Fibroblast of lung (primary cell): ENCODE measurements at places on chromosomes 4 and X. TPM values are rescaled to one million over a fixed set of nuclear protein-coding genes. Genes with fewer than 3 reads are reported as not detected.

- DNase-seq, result no peak
Observed at GRCh38 chrX:27380163-27380845, 82.8 kb downstream of the PPP4R3C start.

DNA sequence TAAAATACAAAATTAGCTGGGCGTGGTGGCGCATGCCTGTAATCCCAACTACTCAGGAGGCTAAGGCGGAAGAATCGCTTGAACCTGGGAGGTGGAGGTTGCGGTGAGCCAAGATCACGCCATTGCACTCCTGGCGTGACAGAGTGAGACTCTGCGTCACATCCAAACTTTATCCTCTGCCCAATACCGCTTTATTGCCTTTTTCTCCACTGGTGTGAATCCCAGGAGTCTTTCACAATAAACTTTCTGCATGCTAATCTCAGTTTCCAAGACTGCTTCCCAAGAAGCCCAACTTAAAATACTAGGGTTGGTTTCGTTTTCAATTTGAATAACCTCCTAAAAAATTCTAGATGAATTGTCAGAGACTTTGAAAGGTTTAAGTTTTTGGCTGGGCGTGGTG, 27.2 kb upstream of the DHX15 start:
- no peak for DNase-seq

GRCh38 chr4:26144526-26145155, 176.2 kb upstream of the RBPJ start:
- DNase-seq, result peak; percentile 12

DNA sequence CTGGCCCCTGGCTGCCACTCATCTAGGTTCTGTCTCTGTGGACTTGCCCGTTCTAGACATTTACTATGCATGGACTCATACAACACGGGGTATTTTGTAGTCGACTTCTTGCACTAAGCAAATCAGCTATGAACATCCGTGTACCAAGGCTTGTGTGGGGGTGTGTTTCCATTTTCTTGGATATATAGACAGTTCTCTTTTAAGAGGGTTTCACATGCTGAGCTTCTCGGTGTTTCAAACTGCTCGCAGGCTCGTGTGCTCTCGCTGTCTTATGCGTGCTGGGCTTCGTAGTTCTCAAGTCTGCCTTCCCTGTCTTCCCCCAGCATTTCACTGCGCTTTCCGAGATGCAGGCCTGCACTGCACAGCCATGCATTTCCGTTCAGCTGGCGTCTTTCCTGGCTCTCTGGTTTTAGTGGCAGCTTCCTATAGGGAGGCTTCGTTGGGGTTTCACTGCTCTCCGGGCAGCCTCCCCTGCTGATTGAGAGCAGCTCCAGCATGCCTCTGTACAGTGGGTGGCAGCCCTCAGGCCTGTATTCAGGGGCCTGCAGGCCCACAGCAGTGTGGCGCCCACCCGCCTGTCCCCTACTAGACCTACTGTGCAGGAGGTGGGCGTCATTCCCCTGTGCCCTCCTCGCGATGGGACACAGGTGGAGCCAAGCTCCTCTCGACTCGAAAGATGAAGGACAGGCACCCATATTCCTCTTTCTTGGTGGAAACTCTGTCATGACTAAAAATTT, 27.6 kb downstream of the ZBTB49 start:
- no peak for DNase-seq

DNA sequence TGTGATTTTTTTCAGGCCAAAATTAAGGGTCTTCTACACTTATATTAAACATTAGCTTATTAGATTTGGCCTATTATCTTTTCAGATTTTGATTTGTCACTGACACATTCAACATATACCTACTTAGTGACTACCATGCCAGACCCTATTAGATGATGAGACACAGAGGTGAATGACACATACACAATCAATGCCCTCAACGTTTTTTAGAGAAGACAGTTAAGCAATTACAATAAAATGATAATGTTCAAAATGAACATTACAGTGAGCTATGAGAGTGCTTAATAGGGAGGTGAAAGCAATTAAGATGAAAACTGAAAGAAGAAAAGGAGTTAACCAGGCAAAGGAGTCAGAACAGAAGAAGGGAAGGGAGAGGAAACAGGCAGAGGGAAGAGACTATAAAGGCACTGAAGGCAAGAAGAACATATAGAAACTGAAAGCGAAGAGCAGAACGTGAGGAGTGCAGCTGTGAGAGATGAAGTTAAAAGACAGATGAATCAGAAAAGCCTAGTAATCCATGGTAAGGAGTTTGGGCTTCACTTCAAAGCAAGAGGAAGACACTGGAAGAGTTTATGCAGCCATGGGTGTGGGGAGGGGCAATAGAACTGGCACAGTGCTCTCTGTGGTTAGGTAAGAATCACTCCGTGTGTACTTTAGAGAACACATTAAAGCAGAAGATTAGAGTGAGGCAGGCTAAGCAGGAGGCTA, 119.0 kb downstream of the REELD1 start:
- peak; percentile 92 for DNase-seq

- peak; percentile 68 for DNase-seq
Observed at GRCh38 chr4:164977243-164978164, at the start of gene TRIM61. Gene TRIM61 (minus strand): TSS chr4:164977657. CDS start chr4:164970002, 7,655 bp downstream.

DNA sequence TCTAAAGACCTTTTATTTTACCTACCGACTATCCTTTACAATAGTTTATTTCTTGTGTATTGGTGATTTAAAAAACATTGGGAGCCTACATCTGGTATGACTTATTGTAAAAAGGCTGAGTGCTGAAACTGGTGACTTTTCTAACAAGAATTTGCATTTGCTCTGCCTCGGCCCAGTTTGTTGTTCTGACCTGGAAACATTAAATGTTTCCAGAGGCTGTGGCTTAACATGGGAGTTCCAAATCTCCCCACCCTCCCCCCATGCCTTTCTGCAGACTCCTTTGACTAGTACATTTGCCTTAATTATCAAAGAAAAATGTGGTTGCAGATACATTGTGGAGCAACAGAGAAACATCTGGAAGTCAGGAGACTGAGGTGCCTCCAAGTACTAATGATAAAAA, 39.8 kb downstream of the SPCS3 start:
- DNase-seq, result peak; percentile 68

- peak; percentile 39 for DNase-seq
Observed at GRCh38 chr4:183600189-183600685, 58.7 kb downstream of the RWDD4 start.

HTN3 gene
- total RNA-seq, result not detected in 2 replicates

BRS3 gene
- total RNA-seq, result not detected in 2 replicates
